ENCODE measurements at places on chromosomes 1 and 21.

DNA sequence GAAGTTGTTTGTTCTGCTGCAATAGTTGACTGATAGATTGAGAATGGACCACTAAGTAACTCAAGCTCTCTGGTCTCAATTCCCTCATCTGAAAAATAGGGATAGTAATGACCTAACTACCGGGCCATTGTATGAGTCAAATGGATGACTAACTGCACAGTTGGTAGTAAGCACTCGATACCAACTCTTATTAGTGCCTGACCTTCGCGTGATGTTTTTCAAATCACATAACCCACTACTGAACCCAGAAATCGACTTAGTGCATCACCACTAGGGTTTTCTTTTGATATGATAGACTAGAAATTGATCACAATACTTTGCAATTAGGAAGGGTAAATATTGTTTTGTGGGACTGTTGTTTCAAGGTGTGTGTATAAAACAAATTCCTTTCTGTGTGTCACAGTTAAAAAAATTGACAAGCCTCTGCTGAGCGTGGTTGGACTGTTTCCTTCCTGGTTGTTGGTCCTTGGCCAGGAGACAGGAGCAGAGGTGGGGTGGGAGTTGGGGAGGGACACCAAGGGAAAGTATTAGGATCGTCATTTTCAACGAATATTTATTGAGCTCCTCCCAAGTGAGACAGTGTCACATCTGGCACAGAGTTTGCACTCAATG is 54.0 kb upstream of the LRP8 start:
- DNase-seq, result no peak

- no peak for DNase-seq
Measured at GRCh38 chr1:40868051-40868723, 6.0 kb upstream of the CITED4 start.

DNA sequence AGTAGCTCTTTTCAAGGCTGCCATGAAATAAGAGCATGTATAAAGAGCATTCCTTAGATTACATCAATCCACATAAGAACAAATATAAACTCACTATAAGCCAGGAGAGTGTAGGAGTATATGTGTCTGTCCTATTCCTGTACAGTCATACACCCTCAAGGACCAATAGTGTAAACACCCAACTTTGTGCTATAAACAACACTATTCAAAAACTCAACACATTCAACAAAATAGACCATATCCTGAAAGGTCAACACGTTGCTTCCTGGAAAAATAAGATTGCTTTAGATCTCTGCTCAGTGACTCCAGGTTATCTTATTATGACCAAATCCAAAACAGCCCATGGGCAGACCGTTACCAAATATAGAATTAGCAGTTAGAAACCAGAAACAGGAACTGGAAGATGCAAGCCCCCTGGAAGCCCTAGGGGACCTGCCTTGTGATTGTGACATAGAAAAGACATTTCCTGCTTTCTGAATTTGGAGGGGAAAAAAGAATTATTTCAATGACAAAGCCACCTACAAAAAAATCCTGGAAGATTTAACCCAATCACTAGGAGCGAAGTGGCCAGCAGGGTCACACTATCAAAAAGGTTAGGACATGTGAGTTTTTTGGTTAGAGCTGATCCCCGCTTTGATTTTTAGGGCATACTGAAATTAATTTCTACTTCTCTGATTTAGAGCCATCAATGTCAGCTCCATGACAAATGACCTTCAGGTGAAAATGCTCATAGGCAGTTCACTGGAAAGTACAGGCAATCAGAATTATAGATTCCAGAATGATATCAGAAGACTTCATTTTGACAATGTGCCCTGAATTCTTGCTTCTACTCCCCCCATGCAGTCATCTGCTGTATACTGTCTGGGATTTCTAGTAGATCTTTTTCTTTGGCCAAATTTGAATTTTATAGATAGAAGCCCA is 59.9 kb downstream of the LRRC8C start:
- DNase-seq, result no peak

- no peak for DNase-seq
Measured at GRCh38 chr21:33816174-33816573, 99.4 kb downstream of the ATP5PO start.

DNA sequence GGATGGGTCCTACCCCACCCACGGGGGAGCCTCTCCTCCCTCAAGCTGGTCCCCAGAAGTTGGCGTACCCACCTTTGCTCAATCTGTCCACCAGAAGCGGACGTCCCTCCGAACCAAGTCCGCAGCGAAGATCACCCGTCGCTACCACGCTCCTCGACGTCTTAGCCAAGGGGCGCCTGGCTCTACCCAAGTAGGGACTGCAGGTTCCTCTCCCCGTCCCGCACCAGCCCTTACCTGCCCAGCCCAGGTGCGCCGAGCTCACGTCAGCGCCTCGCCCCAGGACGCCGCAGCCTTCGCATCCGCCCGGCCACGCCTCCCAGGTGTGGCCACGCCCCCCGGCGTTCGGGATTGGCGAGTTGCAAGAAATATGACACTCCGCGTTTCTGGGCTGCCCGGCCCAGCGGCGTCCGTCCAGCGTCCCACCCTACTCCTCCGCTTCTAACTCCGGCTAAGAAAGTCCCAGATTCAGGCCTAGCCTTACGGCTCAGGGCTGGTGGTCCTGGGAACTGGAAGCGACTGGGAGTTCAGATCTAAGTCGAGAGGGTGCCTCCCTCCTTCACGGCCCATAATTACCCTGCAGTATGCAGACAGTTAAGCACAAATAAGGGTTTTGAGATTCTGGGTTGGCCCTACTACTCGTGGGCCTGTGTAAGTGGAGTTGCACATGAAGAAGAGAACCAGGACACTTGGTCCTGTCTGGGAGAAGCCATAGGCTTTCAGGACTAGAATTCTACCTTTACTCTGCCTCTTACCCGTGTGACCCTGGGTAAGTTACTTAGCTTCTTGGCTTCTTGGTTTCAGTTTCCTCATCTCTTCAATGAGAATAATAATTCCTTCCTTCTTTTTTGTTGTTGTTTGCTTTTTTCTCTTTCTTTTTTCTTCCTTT is at the start of gene IRF6:
Gene IRF6, minus strand, starts transcription at position 268 of the 886 bp plus-strand sequence. CDS start 4,729 bp downstream, outside the sequence.
- DNase-seq, result peak; percentile 38

GRCh38 chr1:160662910-160663309 is 16.1 kb upstream of the SLAMF1 start:
- no peak for DNase-seq

GRCh38 chr1:205582046-205582445 is 49.8 kb downstream of the ELK4 start:
- no peak for DNase-seq

- DNase-seq, result no peak
Measured at GRCh38 chr1:245079021-245079609, 75.7 kb upstream of the KIF26B start.

- DNase-seq, result no peak
Measured at GRCh38 chr1:54112027-54112426, 40.8 kb downstream of the CDCP2 start.

- DNase-seq, result no peak
Measured at GRCh38 chr1:56174176-56174885, 405.0 kb downstream of the PLPP3 start.

GRCh38 chr1:20079661-20080305 is 9.8 kb downstream of the PLA2G5 start:
- no peak for DNase-seq

DNA sequence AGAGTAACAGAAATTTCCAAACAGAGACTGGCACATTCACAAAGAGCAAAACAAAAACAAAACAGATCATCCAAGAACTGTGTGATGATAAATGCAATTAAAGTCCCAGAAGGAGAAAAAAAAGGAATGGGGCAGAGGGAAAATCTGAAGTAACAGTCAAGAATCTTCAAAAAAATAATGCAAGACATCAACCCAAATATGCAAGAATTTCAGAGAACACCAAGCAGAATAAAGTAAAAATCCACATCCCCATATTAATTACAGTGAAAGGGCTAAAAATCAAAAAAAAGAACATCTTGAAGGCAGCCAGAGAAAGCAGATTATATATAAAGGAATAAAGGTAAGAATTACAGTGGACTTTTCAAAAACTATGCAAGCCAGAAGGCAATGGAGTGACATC is 67.1 kb downstream of the FOXJ3 start:
- no peak for DNase-seq

DNA sequence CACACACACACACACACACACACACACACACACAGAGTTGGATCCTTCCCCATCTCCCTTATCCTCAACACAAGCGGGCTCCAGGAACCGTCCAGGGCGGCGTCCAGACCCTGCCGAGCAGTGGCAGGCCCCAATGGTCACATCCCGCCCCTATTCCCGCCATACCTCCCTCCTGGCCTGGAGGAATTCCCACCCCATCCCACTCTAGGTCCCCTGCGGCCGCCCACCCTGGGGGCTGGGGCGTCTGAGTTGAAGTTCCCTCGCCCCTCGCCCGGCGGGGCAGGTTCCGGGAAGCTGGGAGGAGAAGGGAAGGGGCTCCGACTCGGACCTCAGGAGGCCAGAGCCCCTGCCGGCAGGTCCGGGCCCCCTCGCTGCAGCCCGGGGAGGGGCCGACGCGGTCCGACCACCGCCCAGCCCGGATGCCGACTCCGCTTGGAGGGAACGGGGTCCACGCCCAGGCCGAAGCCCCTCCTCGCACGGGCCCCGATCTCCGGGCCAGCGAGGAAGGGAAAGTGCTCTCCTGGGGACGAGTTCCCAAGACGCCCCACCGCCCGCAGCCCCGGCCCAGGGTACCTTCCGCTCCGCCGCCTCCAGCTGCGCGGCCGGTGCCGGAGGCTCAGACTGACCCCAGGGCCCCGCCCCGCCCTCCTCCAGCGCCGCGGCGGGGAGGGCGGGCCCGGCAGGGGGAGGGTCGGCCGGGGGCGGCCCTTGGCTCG is at the start of gene RHOC:
Gene RHOC, minus strand, starts transcription at position 623 of the 716 bp plus-strand sequence. CDS start 3,328 bp downstream, outside the sequence.
- no peak for DNase-seq

- DNase-seq, result no peak
Measured at GRCh38 chr1:194256010-194256409, 1069.6 kb upstream of the B3GALT2 start.

DNA sequence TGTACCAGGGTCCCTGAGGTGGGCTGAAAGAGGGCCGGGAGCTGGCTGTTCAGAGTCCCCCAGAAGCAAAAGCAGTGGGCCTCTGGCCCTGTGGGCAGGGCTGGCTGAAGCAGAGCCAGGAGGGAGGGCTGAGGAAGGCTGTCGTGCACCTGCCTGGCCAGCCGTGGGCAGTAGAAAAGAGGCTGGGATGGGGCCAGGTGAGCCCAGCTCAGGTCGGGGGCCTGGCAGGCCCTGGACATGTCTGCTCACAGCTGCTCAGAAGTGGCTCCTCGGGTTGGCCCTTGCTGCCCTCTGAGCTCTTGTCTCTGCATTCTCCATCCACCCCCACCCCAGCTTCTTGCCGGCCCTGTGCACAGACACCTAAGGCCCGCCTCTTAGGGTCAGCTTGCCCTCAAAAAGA is 60.0 kb downstream of the TCP10L start:
- no peak for DNase-seq

DNA sequence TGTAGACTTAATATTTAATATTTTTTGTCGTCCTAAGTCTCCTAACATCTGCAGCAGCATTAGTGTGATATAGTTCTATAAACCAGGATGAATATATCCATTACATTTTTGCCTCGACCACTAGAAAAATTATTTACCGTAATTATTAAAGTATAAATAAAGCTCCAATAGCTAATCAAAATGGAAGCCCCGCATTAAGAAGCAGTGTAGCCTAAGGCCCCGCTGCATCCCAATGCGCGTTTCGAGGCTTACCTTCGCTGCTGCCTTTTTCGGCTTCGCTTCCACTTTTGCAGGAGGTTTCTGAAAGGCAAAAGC is 891 bp downstream of the HMGN1 start:
- DNase-seq, result no peak

GRCh38 chr1:90122654-90123340 is 127.9 kb downstream of the ZNF326 start:
- DNase-seq, result no peak

- no peak for DNase-seq
Measured at GRCh38 chr1:18283601-18284385, 176.2 kb downstream of the IGSF21 start.

- no peak for DNase-seq
Measured at GRCh38 chr1:198656500-198656932, 17.7 kb downstream of the PTPRC start.

DNA sequence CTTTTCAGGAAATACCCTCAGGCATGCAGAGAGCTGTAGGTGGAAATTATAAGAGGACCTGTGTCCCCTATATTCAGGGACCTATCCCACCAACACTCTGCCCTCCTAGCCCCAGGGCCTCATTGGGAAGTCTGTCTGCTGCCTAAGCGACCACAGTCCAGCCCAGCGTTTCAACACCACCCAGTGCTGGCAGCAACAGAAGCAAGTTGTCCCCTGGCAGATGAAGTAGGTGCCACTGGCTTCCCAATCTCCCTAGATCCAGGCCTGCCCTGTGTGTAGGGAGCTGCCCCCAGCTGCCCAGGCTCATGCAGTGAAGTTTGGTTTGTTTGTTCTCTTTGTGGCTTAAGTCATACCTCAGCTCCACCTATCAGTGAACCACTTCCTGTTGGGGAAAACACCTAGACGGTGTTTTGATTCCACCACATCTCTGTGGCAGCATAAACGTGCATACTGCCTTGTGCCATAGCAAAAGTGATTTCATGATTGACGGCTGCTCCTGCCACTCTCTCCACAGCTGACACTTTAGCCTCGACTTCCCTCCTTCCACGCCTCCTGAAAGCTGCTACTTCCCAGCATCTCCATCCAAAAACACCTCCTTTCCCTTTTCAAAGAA is 8.1 kb upstream of the LEFTY1 start:
- peak; percentile 36 for DNase-seq

DNA sequence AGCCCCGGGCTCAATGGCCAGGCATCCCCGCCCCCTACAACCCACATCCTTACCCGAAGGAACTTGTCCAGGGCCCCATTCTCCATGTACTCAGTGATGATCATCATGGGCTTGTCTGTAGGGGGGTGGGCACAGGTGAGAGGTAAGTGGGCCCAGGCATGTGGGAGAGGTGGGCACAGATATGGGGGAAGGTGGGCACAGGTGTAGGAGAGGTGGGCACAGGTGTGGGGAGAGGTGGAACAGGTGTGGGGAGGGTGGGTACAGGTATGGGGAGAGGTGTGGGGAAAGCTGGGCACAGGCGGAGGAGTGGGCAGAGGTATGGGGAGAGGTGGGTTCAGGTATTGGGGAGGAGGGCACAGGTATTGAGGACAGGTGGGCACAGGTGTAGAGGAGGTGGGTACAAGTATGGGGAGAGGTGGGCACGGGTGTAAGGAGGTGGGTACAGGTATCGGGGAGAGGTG is 23.5 kb downstream of the EPHA2 start:
- DNase-seq, result no peak

DNA sequence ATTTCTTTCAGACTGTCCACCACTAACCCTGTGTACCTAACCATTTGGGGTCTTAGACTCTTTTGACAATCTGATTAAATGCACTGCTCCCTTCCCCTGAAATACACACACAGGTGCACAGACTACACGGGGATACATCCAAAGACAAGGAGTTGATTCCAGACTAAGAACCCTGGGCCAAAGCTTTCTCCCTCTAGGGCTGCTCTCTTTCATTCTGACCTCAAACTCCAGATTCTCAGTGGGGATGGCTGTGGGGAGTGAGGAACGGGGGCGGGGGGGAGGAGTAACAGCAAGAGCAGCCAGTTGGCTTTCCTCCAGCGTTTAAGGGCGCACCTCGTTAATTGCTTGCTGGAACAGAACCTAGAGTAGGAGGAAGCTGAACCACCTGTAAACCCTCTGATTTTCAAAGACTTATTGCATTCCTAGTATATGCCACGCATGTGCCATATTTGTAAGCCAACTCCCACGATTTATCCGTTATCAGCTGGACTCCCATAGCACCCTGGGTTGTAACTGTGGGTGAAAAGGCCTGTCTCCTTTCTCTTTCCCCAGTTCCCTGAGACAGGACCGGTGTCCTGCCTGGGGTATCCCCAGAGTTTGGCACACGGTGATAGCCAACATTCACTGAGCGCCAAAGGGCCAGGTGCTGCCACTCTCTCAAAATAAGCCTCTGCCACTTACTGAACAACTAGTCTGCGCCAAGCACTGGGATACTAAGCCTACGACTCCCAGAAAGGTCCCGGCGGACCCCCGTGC is 920 bp downstream of the MTHFR start:
- DNase-seq, result no peak

All from activated CD4-positive, CD25-positive, alpha-beta regulatory T cell (primary cell).